ENCODE measurements at places on chromosomes 5 and 9. TPM values are rescaled to one million over a fixed set of nuclear protein-coding genes. Genes with fewer than 3 reads are reported as not detected.
A peak's percentile ranks its signal among the peaks of the same experiment; 100 is the strongest.

GRCh38 chr5:91271999-91272398, 111.1 kb downstream of the ARRDC3 start:
- DNase-seq = no peak

GRCh38 chr9:127066060-127066850, 56.2 kb downstream of the ANGPTL2 start:
- no peak for DNase-seq

DNA sequence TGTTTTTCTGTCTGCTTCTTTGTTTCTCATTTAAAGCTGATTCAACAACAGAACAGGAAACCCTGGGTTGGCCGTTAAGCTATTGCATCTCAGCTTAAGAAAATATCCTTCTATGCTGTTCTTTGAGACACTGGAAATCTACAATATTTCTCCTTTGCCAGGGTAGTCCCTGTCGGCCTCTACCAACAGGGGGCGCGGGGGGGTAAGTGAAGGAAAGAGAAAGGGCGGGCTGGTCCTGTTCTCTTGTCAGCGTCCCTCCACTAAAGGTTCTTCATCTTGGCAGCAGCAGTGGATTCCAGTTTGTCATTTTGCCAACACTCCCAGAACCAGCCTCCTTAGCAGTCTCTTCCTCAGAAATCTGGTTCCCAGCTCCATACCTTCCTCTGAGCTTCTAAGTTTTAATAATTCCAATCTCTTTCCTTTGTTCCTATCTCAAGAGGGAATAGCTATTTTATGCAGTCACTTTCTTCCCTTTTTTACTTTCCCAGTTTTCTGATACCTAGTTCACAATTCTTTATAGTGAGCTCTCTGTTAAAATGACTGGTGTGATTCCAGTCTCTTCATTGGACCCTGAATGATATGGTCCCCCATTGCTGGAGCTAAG, 222.3 kb downstream of the GLIS3 start:
- DNase-seq = peak; percentile 72

DNA sequence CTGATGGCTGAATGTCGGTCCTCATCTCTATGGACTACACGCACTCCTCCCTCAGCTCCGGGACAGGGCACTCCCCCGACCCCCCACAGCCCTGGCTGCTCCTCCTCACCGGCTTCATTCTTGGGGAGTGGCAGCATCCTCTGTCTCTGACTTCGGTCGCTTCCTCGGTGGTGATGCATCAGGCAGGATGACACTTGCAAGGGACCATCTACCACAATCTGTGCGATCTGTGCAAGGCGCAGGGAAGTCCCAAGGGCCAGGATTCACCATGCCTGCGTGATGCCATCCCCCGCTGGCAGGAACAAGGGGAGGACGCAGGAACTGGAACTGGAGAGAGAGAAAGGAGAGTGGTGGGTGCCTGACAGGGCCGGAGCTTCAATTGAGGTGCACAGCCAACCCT, 2.2 kb upstream of the CACNA1B start:
- DNase-seq = no peak

- DNase-seq = no peak
Observed at GRCh38 chr9:114560956-114561355, 26.6 kb upstream of the ATP6V1G1 start.

DNA sequence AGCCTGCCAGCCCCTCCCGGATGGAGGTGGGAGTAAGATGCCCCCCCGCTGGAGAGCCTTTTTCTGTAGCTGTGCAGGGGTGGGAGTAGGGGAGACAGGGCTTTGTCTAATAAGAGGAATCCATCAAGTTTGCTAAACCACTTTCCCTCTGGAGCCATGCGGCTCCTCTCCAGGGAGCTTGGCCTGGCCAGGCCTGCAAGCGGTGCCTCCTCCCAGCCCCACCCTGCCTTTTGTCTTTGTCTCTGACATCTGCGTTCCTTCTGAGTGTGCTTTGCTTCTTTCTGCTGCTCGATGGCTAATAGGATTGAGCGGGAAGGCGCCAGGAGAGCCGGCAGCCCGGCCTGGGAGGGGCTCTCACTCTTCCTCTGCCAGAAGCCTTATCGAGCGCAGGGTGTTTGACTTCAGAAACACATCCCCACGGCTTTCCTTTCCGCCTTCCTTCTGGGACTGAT, 26.7 kb upstream of the FCN1 start:
- no peak for DNase-seq

DNA sequence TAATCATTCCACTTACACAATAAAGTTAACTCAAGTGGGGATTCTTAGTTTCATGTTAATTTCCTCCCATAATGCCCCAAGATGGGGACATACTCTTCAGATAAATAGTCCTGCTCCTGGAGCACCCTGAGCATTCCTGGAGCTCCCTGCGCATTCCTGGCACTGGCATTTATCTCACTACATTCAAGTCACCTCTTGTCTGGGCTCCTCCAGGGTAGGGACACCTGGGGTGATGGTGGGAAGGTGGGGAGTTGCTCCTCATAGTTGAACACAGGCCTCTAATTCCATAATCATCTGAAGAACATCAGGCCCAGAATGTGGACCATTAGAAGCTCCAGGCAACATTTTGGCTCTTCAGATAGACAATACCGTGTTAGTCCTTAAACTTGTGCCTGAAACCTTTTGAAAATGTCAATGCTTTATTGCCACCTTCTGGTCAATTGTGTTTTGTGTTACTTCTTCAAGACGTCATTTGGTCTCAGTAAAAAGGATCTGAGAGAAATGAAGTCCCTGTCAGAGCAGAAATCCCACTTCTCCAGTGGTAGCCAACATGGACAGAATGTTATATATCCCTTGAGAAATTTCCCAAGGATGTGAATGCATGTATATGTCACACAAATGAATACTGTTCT, 14.2 kb upstream of the AGGF1 start:
- no peak for DNase-seq

DNA sequence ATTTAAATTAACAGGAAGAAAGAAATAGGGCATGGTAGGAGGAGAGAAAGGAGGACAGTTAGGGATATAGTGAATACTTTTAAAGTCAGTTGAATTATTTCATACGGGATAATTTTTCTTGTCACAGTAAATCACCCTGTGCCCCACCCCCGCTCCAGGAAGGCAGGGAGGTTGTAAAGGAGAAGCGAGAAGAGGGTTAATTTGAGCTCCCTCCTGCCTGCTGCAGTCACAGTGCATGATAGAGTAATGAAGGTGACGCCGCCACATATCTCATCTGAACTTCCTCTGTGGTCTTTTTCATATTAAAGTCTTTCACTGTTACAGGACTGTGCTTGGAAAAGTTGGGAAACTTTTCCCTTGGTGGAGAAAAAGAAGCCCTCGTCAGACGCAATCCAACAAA, 896 bp upstream of the PCSK5 start:
- DNase-seq = no peak

GRCh38 chr5:176360894-176361436, 599 bp downstream of the KIAA1191 start:
- no peak for DNase-seq

DNA sequence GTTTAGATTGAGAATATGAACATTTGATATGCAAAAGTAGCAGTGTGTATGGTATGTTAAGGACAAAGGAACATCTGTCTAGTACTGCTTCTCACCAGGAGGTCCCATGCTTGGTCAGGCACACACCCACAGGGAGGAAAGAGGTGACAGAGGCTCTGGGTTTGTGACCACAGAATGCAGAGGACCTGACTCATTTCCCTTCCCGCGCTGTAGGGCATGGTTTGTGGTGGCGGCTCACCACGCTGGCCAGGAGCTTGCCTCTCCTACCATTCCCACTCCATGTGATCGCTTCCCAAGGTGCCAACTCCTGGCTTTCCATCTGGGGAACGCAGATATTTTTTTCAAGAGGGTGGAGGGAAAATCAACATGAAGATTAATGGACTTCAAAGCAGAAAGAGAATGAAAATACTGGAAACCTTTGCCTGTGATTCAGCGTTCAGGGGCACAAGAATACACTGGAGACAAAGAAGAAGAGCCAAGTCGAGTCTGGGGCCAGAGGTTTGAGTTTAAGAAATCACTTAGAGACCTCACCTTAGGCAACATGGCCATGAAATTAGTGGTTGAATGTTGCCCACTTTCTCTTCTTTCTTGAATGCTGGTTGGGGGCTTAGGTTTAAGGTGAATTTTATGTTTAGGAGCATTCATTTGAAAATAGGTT, 477.8 kb downstream of the CCDC171 start:
- no peak for DNase-seq

DNA sequence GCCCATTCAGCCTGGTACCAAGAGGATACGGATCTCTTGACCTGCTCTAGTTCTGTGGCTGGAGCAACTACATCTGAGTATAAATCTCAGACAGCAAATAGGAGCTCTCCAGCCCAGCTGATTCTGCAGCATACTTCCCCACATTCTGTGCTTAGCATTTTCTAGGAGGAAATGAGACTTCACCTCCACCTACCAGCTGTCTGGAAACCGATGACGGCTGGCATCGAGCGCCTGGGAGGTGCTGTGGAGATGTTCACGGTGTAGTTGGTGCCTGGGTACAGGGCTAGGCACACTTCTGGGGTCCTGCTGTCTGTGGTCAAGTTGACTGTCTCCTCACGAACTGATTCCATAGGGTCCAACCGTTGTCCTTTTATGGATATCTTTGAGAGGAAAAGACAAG, 63.6 kb downstream of the SUSD1 start:
- no peak for DNase-seq

DNA sequence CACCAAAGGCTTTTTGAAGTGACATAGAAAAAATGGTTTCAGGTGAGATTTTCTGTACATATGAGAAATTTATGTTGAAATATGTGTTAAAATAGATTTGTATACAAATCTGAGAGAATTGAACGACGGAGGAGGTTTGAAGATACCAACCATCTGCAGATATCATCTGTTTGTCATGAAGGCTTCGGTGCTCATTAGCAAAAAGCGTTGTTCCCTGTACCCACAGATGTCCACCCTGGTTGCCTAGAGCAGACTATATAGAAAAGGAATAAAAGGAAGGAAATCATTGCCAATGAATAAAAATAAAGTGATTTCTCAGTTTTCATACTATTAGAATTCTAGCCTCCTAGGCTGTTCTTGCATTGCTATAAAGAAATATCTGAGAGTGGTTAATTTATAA, 2262.8 kb upstream of the ACO1 start:
- DNase-seq = no peak

- no peak for DNase-seq
Observed at GRCh38 chr9:124480621-124480981, 26.6 kb downstream of the NR5A1 start.

DNA sequence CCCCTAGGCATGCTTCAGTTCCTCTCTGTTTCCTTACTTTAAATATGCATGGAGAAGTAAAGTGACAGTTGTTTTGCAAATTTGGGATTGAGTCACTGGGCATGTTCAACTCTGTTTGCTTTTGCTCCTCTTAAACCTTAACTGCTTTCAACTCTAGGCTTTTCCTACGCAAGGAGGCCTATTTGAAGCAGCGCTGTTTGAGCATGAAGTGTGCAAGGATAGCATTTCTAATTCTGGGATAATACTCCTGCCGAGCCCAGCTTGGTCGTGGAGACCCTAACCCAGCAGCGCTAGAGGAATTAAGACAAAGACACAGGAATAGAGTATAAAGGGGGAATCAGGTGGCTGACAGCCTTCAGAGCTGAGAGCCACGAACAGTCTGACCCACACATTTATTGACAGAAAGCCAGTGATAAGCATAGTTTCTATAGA, 803.4 kb upstream of the CDH10 start:
- no peak for DNase-seq

- DNase-seq = no peak
Observed at GRCh38 chr9:78294290-78295176, 2.4 kb upstream of the PSAT1 start.

GRCh38 chr5:168135897-168136296, 155.5 kb upstream of the WWC1 start:
- DNase-seq = no peak

The ATG12 gene
- 35.4 TPM for total RNA-seq

The SPATA6L gene
- total RNA-seq = 23.1 TPM

The PITX1 gene
- 20.6 TPM for total RNA-seq

The CDH6 gene
- 3.4 TPM for total RNA-seq

The NEUROG1 gene
- total RNA-seq = not detected

All from ureter (tissue), 1 donor.